Central memory CD4-positive, alpha-beta T cell (primary cell): ENCODE measurements at places on chromosomes 6 and 20.
A peak's percentile ranks its signal among the peaks of the same experiment; 100 is the strongest.

DNA sequence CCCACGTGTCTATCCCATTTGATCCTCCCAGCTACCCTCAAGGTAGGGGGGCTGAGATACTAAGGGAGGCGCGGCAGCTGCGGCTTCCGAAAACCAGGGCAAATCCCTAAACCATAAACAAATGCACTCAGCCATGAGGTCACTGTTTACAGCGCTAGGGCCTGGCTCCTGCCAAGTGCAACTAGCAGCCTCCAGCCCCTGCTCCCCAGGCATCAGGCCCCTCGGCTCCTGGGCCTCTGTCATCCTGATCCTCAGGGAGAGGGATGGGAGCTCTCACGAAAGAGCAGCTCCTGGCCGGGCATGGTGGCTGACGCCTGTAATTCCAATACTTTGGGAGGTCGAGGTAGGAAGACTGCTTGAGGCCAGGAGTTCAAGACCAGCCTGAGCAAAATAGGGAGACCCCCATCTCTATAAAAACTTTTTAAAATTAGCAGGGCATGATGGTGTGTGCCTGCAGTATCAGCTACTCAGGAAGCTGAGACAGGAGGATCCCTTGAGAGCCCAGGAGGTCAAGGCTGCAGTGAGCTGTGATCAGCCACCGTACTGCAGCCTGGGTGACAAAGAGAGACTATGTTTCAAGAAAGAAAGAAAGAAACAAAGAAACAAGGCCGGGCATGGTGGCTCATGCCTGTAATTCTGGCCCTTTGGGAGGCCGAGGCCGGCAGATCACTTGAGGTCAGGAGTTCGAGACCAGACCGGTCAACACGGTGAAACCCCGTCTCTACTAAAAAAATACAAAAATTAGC lies 42.5 kb upstream of the TLDC2 start:
- no peak for DNase-seq

DNA sequence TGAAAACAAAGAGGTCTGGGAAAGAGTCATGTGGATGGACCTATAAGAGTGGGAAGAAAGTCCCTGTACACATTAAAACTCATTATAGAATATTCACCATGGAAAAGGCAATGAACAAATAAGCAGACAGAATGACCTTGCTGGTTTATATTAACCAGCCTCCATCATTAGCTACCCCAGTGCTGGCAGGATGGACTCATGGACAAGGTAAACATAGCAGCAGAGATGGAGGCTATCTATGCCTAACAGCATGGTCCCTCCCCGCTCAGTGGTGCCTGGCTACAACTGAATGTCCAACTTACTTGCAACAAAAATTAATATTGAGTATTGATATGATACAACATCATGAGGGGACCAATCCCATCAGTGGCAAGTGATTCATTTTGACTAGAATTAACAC lies 4.5 kb upstream of the ZKSCAN3 start:
- DNase-seq, result no peak

GRCh38 chr20:63693083-63693732 lies 3.2 kb upstream of the TNFRSF6B start:
- DNase-seq, result no peak

DNA sequence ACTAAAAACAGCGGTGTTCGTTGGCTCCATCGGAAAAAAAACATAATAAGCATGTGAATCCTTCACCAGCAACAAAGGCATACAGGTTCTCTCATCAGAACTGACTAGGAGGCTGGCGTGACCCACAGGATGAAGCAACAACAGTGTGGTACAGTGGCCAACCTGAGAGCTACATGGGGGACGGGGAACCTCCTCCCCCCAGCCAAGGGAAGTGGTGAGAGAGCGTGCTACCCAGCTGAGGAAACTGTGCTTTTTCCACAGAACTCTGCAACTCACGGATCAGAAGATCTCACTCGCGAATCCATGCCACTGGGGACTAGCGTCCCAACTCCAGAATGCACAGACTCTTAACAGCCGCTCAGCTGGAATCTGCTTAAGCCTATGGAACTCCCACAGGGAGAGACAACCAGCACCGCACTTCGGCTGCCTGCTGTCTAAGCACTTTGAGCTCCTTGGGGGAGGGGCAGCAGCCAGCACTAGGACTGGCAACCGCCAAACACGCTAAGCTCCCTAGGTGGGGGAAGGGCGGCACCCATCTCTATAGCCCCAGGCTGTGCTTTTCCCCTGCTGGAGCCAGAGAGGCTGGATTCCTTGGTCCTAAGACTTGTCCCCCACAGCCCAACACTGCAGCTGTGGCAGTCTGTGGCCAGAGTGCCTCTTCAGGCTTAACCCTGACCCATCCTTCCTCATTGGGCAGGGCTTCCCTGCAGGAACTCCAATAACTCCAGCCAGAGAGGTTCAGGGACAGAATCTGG lies 538.3 kb upstream of the BTBD3 start:
- DNase-seq, result no peak

- no peak for DNase-seq
Measured at GRCh38 chr20:14885661-14886060, 548.2 kb upstream of the FLRT3 start.

- no peak for DNase-seq
Measured at GRCh38 chr6:83889621-83890020, 30.1 kb downstream of the CYB5R4 start.

DNA sequence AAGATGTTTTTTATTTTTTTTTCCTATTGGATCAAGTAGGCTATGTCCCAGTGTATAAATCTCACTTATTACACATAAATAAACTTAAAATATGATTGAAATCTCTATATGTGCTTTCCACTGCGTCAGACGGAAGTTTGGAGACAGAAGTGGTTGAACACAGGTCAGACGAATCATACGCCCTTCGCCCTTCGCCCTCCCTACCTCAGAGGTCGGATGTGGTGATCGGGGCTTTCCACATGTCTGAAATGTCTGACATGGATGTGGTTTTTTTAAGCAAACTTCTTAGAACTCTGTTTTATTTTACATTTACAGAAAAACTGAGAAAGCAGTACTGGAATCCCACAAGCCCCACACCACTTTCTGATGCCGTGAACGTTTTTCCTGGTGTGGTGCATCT lies 344.4 kb downstream of the THBS2 start:
- DNase-seq, result peak; percentile 17

DNA sequence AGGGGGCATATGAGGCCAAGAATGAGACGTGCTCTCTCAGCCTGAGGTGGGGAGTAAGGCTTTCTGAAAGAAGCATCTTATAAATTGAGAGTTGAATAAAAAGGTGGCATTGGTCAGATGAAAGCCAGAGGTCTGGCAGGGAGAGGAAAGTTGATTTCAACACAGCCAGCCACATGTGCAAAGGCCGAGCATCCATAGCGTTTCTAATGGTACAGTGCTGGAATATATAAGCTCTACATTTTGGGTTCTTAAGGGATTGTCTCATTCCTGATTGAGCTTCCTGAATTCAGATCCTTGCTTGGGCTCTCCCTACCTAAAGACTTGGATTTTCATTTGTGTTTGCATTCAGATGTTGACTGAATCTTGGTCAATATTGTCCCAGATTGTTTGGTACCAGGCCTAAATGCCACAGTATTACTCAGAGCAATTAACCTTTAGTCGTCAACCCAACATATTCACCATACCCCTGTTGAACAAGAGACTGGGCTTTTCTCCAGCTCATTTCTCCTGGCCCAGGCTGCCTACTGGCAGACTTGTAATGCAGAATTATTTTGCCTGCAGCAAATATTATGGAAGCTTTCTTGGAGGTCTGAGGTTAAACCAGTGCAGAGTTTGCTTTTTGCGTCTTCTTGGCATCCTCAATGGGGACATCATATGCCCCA lies 14.5 kb upstream of the BCAS1 start:
- no peak for DNase-seq

GRCh38 chr6:2221726-2222274 lies 23.6 kb downstream of the GMDS start:
- DNase-seq, result no peak

GRCh38 chr6:34143884-34144580 lies 1.9 kb downstream of the GRM4 start:
- DNase-seq, result peak; percentile 17

DNA sequence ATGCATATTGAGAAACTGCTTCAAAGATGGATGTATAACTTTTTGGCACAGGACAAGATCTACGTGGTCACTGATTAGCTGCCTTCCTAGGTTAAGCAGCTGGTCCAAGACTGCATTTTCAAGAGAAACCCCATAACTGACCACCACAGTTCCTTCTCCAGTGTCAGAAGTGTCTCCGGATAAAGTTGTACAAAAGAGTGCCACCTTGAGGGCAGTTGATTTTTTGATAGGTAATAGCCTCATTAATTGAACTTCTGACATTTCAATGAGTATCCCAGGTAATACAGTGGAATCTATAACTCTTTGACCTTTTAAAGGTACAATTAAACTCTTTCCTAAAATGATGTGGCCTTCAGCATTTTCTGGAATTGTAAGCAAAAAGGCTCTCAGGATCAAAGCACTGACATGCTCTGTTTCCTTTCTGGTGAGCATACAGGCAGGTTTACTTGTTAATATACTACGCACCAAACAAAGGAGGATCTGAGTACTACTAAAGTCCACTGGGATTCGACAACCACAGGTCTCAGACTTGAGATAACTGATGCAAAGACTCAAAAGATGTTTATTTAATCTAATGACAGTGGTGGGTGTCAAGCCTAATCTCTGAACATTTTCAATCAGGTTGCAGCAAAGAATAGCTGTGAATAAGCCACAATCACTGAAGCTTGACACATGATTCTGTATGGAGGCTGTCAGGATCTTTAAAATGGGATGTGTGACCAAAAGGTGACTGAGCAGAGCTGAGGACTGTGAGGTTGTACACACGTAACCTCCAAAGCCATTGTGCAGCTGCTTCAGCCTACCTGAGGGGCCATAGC lies 21.2 kb downstream of the MKKS start:
- DNase-seq, result no peak

DNA sequence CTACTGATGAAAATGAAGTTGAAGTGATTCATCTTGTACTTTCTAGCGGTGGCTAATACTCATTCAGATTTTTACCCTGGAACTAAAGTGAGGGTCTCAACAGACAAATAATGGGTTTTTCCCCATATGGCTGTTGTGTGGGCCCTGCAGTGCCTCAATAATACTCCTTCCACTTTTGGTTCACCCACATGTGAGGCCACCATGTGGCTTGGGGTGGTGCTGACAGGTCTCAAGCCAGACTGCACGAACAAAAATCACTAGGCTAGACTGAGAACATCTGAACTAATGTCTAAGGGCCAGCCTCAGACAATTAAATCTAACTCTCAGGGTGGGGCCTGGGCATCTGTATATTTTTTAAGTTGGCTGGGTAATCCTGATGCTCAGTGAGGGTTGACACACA lies 7.9 kb upstream of the COL12A1 start:
- DNase-seq, result no peak

DNA sequence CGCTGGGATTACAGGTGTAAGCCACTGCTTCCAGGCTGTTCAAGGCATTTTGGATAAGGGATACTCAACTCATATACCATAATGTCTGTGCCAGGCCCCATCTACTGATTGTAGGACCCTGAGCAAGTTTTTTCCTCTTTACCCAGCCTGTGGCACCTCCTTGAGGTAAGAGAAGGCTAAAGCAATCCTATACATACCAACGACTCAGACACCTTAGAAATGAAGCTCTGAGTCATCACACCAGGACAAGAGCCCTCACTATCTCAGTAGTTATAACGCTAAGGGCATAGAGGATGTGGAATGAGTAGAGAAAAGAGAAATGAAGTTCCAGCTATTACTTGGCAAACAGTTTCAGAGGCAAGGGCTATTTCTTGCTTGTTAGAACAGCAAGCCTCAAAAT lies 16.9 kb downstream of the NDRG3 start:
- no peak for DNase-seq

- DNase-seq, result no peak
Measured at GRCh38 chr6:104589940-104590339, 269.8 kb downstream of the HACE1 start.

DNA sequence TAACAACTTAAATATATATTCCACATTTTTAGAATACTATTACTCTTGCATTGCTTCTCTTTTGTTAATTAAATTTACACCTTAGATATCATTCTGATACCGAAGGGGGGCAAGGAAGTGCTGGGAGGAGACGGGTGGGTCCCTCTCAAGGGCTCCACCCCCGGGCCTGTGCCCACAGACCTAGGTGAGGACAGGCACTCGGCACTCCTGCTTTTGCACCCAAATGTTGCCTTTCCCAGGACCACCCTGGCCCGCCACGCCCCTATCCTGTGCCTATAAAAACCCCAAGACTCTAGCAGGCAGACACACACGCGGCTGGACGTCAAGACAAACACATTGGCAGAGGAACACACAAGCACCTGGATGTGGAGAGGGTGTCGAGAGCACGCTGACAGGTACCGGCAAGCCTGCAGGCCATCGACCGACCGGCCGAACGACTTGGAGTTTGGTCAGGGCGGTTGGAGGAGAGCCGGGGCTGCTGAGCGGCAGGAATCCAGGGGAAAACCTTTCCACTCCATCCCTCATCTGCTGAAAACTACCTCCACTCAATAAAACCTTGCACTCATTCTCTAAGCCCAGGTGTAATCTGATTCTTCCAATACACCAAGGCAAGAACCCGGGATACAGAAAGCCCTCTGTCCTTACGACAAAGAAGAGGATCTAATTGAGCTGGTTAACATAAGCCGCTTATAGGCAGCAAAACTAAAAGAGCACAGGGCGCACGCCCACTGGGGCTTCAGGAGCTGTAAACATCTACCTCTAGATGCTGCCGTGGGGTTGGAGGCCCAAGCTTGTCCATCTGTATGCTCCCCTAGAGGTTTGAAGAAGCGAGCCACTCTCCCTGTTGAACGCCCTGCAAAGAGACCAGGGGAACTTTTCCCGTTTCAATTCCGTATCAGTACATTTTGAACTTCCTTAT lies 197.4 kb upstream of the PRSS16 start:
- DNase-seq, result no peak

GRCh38 chr20:40244286-40244685 lies 444.8 kb downstream of the MAFB start:
- no peak for DNase-seq
